Glutamatergic neuron (in vitro differentiated cells): ENCODE measurements at places on chromosomes 3 and 15. TPM values are rescaled to one million over a fixed set of nuclear protein-coding genes. Genes with fewer than 3 reads are reported as not detected.

DNAJA4 gene
- 2.4 TPM for total RNA-seq

RASL12 gene
- total RNA-seq: 0.44 TPM

PCSK6 gene
- total RNA-seq: 3.8 TPM

- H3K36me3 ChIP-seq: no peaks in the 10 kb centered on the region
- peaks cover 2% of the 10 kb centered on the region for H3K27me3 ChIP-seq
- H3K27ac ChIP-seq: no peak overlapping the region
- no peak for DNase-seq
Measured at GRCh38 chr3:186035277-186035676, 73.6 kb downstream of the ETV5 start.

DNA sequence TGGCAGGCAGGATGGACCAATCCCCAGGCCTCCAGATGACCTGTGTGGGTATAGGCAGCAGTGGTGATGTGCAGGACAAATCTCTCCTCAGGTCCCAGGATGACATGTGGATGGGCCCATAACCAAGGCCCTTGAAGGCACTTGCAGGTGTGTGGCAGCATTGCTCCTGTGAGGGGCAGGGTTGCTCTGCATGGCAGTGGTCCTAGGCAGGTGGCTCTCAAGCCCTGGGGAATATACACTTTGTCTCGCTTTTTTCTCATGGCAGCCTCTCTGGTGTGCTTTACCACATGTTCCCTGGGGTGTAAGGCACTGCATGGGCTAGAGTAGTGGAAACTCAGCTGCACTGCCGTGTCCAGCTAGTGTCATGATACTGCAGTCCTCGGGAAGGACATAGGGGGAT is 503.6 kb downstream of the UNC13C start:
- H3K4me1 ChIP-seq: peaks cover 3% of the 10 kb centered on the region
- H3K27ac ChIP-seq: no peak overlapping the region
- no peak for DNase-seq
- no peak overlapping the region for H3K4me3 ChIP-seq

TNNC1 gene
- total RNA-seq: 2.7 TPM

DNA sequence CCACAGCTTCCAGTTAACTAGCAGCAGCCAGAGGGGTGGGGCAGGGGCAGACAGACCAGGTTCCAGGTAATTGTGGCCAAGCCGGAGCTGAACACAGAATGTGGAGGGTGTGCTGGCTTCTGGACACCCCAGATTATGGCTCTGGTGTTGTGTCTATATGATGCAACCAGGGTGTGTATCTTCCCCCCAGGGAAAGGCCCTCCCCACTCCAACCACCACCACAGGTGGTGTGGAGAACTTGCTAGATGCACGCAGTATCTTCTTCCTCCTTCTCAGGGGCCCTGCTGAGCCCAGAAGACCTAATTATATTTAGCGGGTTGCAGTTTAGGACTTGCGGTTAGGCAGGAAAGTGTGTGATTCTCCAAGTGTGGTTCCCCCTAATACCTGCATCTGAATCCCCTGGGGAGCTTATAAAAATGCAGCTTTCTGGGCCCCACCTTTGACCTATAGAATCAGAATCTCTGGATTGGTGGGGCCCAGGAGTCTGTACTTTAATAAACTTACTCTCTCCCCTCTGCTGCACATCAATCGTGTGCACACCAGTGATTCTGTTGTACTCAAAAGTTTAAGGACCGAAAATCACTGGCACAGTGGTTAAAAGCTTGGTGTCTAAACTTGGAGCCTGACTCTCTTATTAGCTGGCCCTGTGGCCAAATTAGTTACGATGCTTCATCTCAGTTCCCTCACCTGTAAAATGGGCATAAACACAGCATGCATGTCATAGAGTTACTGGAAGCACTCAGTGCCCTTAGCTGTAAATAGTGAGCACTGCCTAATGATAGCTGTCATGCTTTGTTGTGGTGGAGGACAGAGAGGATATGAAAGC is 379.1 kb upstream of the PROK2 start:
- no peak for DNase-seq
- peaks cover 14% of the 10 kb centered on the region for H3K4me1 ChIP-seq
- peaks cover 5% of the 10 kb centered on the region for H3K36me3 ChIP-seq
- H3K4me3 ChIP-seq: no peak overlapping the region
- H3K27me3 ChIP-seq: peaks cover 6% of the 10 kb centered on the region

GRCh38 chr15:62781081-62781497 is 261.5 kb upstream of the TPM1 start:
- H3K4me1 ChIP-seq: peaks cover 19% of the 10 kb centered on the region
- peak; percentile 49 for DNase-seq
- H3K27ac ChIP-seq: peak overlapping the region; percentile 71
- no peaks in the 10 kb centered on the region for H3K27me3 ChIP-seq
- H3K36me3 ChIP-seq: peaks cover 4% of the 10 kb centered on the region

DNA sequence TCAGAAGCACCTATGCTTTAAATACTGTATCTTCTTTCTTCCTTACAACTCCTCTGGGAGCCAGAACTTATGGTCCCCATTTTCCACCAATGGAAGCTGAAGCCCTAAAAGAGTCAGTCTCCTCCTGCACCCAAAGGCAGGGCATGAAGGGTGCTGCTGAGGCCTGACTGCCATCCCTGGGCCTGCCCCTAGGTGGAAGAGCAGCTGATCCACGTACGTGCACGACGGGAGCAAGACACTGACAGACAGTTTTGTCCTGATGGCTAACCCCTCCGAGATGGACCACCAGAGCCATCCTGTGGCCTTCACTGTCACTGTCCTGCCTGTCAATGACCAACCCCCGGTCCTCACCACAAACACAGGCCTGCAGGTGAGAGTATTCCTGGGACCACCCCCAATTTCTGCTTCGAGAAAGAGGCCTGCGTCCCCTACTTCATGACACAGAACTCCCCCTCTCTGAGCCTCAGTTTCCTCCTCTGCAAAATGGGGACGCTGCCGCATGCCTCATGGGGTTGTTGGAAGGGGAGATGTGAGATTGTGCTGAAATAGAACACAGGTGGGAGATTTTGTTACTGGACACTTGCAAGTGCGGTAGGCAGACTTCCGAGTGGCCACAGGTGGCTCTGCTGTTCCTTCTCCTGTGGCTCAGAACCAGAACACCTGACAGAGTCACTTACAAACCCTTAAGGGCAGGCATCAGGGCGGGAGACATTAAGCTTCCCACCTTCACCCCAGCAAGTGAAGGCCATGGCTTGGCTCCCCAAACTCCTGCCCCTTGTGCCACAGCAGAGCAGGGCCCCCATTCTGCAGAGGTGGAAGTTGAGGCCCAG is 175.4 kb downstream of the TBC1D2B start:
- peak; percentile 55 for DNase-seq
- no peaks in the 10 kb centered on the region for H3K36me3 ChIP-seq
- H3K27me3 ChIP-seq: no peaks in the 10 kb centered on the region
- peaks cover 6% of the 10 kb centered on the region for H3K4me1 ChIP-seq

DNA sequence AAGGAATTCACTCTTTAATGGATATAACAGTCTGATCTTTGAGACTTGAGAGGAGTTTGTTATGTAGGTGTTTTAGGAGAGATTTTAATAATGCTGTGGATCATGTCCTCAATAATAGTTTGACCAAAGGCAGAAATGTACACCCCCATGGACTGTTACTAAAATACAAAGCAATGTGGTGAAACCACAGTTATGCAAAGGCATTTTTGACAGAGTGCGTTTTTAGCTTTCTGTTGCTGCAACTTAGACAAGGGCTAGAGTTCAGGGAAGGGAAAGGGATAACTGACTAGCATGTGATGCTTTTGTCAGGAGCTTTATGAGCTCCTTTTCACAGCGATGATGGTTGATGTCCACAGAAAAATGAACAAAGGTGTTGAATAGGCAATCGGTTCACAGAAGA is 3.6 kb upstream of the STARD5 start:
- no peak overlapping the region for H3K4me3 ChIP-seq
- H3K36me3 ChIP-seq: no peaks in the 10 kb centered on the region
- no peak for DNase-seq
- H3K4me1 ChIP-seq: no peaks in the 10 kb centered on the region
- no peak overlapping the region for H3K27ac ChIP-seq

RARRES1 gene
- 1.7 TPM for total RNA-seq

GRCh38 chr15:90105521-90105920 is 3.3 kb upstream of the IDH2 start:
- no peak overlapping the region for H3K27ac ChIP-seq
- DNase-seq: no peak
- peaks cover 12% of the 10 kb centered on the region for H3K4me1 ChIP-seq
- peaks cover 8% of the 10 kb centered on the region for H3K27me3 ChIP-seq

GRCh38 chr15:70192490-70192889 is 94.8 kb upstream of the TLE3 start:
- peaks cover 8% of the 10 kb centered on the region for H3K36me3 ChIP-seq
- no peak for DNase-seq
- peaks cover 6% of the 10 kb centered on the region for H3K27me3 ChIP-seq
- no peak overlapping the region for H3K27ac ChIP-seq

GRCh38 chr15:60179786-60180391 is 175.8 kb downstream of the FOXB1 start:
- DNase-seq: no peak
- no peaks in the 10 kb centered on the region for H3K4me1 ChIP-seq
- no peaks in the 10 kb centered on the region for H3K36me3 ChIP-seq

OCA2 gene
- 1.7 TPM for total RNA-seq

DNA sequence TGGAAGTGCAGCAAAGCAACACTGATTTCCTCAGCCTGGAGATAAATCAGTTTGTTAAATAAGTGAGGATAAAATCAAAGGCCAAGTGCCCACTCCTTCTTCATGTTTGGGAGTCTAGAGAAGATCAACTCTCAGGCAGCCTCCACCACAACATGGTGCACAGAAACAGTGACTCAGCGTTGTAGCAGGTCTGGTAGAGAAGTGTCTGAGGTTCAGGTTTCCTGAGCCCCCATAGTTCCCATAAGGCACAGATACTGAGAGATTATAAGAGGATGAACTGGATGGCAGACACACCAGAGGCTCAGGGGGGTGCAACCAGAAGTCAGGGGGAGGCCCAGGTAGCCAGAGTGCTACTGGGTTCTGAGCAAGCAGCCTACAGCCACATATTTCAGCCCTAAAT is 166.7 kb downstream of the FRMD5 start:
- no peak overlapping the region for H3K27ac ChIP-seq
- no peaks in the 10 kb centered on the region for H3K36me3 ChIP-seq
- H3K4me1 ChIP-seq: peaks cover 14% of the 10 kb centered on the region
- no peaks in the 10 kb centered on the region for H3K27me3 ChIP-seq
- DNase-seq: no peak

DNA sequence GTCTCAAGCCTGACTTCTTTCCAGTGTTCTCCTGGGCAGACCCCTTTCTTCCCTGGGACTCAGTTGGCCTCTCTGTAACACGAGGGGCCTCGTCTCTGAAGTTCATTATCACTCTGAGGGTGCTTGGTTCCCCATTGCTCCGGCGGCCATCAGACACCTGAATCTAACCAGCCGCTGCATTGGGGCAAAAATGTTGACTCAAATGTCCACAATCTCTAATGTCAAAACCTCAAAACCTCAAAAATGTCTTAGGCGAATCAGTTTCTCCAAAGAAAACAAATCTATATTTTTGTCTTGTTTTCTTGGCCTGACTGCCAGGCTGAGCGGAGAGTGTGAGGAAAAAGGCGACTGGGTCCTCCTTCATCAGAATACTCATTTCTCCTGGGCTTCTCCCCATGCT is 220.7 kb downstream of the VPS13C start:
- no peaks in the 10 kb centered on the region for H3K36me3 ChIP-seq
- no peak overlapping the region for H3K27ac ChIP-seq
- DNase-seq: no peak

SPATA12 gene
- not detected for total RNA-seq

- no peaks in the 10 kb centered on the region for H3K36me3 ChIP-seq
- no peaks in the 10 kb centered on the region for H3K27me3 ChIP-seq
- H3K4me3 ChIP-seq: no peak overlapping the region
- H3K27ac ChIP-seq: no peak overlapping the region
Measured at GRCh38 chr3:70201975-70202374, 110.5 kb downstream of the MDFIC2 start.

LRTM1 gene
- total RNA-seq: not detected

ARL14 gene
- total RNA-seq: not detected

TMIE gene
- not detected for total RNA-seq

SERPINI2 gene
- not detected for total RNA-seq

DNA sequence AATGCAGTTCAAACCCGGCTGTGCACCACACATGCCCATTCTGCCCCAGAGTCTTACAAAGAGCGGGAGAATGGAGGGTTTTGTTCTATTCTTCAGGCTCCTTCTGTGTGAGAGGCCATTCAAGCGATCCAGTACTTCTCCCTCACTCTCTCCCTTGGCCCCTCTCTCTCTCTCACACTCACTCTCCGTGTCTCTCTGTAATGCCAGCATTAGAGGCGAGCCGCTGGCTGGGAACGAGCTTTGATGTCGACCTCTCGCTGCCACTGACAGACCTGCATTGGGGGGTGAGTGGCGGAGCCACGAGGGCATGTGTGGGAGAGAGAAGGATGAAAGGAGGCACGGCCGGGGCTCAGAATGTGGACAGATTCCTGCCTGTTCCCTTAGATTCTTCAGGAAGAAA is 231.7 kb upstream of the ARRDC4 start:
- DNase-seq: no peak
- H3K36me3 ChIP-seq: no peaks in the 10 kb centered on the region
- H3K27me3 ChIP-seq: no peaks in the 10 kb centered on the region
- peaks cover 41% of the 10 kb centered on the region for H3K4me1 ChIP-seq

AGTR1 gene
- total RNA-seq: not detected

ANKRD28 gene
- 84.3 TPM for total RNA-seq

GRCh38 chr3:40309925-40310695 is 603 bp downstream of the EIF1B start:
- no peaks in the 10 kb centered on the region for H3K36me3 ChIP-seq
- H3K27ac ChIP-seq: peak overlapping the region; percentile 99
- peaks cover 7% of the 10 kb centered on the region for H3K4me1 ChIP-seq
- peaks cover 3% of the 10 kb centered on the region for H3K27me3 ChIP-seq
- H3K4me3 ChIP-seq: peak overlapping the region; percentile 100

GRCh38 chr3:48130321-48130904 is 57.8 kb downstream of the CDC25A start:
- no peak for DNase-seq
- no peak overlapping the region for H3K27ac ChIP-seq
- H3K4me1 ChIP-seq: no peaks in the 10 kb centered on the region

DNA sequence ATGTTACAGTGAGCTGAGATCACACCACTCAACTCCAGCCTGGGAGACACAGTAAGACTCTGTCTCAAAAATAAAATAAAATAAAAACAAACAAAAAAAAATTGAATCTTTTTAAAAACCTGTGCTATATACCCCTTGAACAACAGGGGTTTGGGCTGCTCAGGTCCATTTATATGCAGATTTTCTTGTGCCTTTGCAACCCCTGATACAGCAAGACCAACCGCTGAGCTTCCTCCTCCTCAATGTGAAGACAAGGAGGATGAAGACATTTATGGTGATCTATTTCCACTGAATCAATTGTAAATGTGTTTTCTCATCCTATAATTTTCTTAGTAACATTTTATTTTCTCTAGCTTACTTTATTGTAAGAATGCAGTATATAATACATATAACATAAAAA is 831.0 kb upstream of the ARPP21 start:
- no peaks in the 10 kb centered on the region for H3K4me1 ChIP-seq
- no peaks in the 10 kb centered on the region for H3K27me3 ChIP-seq
- H3K27ac ChIP-seq: no peak overlapping the region
- no peaks in the 10 kb centered on the region for H3K36me3 ChIP-seq

P2RY1 gene
- total RNA-seq: 0.51 TPM

GRCh38 chr3:30285188-30286006 is 321.0 kb upstream of the TGFBR2 start:
- H3K27ac ChIP-seq: no peak overlapping the region
- H3K4me3 ChIP-seq: no peak overlapping the region
- no peak for DNase-seq
- peaks cover 5% of the 10 kb centered on the region for H3K27me3 ChIP-seq
- peaks cover 13% of the 10 kb centered on the region for H3K4me1 ChIP-seq
- H3K36me3 ChIP-seq: no peaks in the 10 kb centered on the region
